A673 (cell line): ENCODE measurements at places on chromosomes 1 and 21. TPM values are rescaled to one million over a fixed set of nuclear protein-coding genes. Genes with fewer than 3 reads are reported as not detected.

DNA sequence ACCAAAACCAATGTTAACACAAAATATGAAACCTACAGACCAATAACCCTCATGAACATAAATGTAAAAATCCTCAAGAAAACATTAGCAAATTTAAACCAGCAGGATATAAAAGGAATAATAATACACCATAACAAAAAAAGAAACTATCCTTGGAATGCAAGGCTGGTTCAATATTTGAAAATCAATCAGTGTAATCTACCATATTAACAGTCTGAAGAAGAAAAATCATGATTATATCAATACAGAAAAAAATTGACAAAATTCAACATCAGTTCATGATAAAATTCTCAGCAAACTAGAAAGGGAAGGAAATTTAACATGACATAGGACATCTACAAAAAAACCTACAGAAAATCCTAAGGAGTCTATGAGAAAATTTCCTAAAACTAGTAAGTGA, 19.8 kb downstream of the PRMT2 start:
- no peak overlapping the region for H3K4me3 ChIP-seq
- no peaks in the 10 kb centered on the region for H3K4me1 ChIP-seq
- H3K27me3 ChIP-seq: no peaks in the 10 kb centered on the region
- H3K36me3 ChIP-seq: peaks cover 47% of the 10 kb centered on the region

DNA sequence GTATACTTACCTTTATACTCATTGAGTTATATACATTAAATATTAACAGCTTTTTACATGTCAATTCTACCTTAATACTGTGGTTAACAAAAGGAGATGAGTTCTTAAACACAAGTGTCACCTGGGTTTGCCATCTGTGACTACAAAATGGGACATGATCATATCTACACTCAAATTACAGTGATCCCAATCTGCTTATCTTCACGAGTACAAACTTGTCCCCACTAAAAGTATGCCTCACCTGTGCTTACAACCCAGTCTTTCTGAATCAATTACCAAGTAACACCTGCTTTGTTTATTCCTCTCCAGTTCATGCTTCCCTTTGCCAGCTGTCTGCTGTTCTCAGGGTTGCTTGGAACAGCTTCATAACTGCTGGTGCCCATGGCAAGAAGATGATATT, 8.8 kb downstream of the CD1E start:
- peaks cover 10% of the 10 kb centered on the region for H3K27me3 ChIP-seq
- DNase-seq: no peak
- H3K4me3 ChIP-seq: no peak overlapping the region
- no peaks in the 10 kb centered on the region for H3K36me3 ChIP-seq
- no peak overlapping the region for H3K27ac ChIP-seq

- H3K4me3 ChIP-seq: no peak overlapping the region
- H3K27ac ChIP-seq: no peak overlapping the region
- H3K4me1 ChIP-seq: no peaks in the 10 kb centered on the region
- no peaks in the 10 kb centered on the region for H3K27me3 ChIP-seq
- no peaks in the 10 kb centered on the region for H3K36me3 ChIP-seq
Measured at GRCh38 chr1:30196457-30196856, 526.9 kb downstream of the MATN1 start.

GRCh38 chr1:89887270-89887669, 66.4 kb downstream of the LRRC8D start:
- no peaks in the 10 kb centered on the region for H3K27me3 ChIP-seq
- no peak for DNase-seq
- H3K27ac ChIP-seq: no peak overlapping the region
- H3K36me3 ChIP-seq: peaks cover 4% of the 10 kb centered on the region
- H3K4me3 ChIP-seq: no peak overlapping the region

- DNase-seq: peak; percentile 36
- no peaks in the 10 kb centered on the region for H3K36me3 ChIP-seq
- no peak overlapping the region for H3K27ac ChIP-seq
- no peaks in the 10 kb centered on the region for H3K4me1 ChIP-seq
Measured at GRCh38 chr1:64392109-64392508, 77.8 kb upstream of the CACHD1 start.

GRCh38 chr1:84103197-84103992, 40.7 kb upstream of the PRKACB start:
- H3K36me3 ChIP-seq: no peaks in the 10 kb centered on the region
- peaks cover 11% of the 10 kb centered on the region for H3K4me1 ChIP-seq
- H3K27ac ChIP-seq: peak overlapping the region; percentile 56
- H3K4me3 ChIP-seq: no peak overlapping the region

- DNase-seq: no peak
- H3K27ac ChIP-seq: peak overlapping the region; percentile 89
- H3K27me3 ChIP-seq: no peaks in the 10 kb centered on the region
- H3K4me3 ChIP-seq: peak overlapping the region; percentile 71
Measured at GRCh38 chr1:162635418-162635817, 3.2 kb downstream of the DDR2 start.

GRCh38 chr1:53869454-53870117, 20.0 kb downstream of the YIPF1 start:
- H3K4me1 ChIP-seq: no peaks in the 10 kb centered on the region
- no peak overlapping the region for H3K27ac ChIP-seq
- no peaks in the 10 kb centered on the region for H3K36me3 ChIP-seq
- no peak for DNase-seq
- H3K27me3 ChIP-seq: no peaks in the 10 kb centered on the region

DNA sequence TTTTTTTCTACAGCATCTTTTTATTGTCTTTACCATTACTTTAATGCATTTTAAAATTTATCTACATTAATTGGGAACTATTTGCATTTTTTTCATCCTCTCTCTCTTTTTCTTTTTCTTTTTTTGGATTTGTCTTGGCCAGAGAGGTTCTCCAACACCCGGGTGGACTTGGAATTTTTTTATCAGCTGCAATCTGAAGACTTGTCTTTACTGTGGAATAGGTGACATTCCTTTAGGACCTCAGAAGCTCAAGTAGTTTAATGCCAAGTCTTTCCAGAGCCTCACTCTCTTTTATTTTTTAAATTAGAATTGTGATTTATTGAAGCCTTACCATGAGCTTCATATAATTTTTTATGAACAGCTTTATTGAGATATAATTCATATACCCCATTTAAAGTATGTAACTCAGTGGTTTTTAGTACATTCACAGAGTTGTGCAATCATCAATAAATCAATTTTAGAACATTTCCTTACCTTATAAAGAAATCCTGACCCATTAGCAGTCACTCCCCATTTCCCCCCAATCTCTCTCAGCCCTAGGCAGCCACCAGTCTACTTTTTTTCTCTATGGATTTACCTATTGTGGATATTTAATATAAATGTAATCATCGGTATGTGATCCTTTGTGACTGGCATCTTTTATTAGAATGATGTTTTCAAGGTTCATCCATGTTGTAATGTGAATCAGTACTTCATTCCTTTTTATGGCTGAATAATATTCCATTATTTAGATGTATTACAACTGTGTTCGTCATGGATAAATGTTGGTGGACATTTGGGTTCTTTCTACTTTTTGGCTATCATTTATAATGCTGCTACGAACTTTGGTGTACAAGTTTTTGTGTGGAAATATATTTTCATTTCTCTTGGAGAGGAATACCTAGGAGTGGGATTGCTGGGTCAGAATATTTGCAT, 6.2 kb downstream of the TUFT1 start:
- H3K4me1 ChIP-seq: peaks cover 12% of the 10 kb centered on the region
- no peak overlapping the region for H3K27ac ChIP-seq
- H3K4me3 ChIP-seq: no peak overlapping the region
- no peaks in the 10 kb centered on the region for H3K36me3 ChIP-seq

Gene CDC42BPA
- 21.0 and 21.7 TPM in 2 replicates for total RNA-seq

Gene PBX1
- total RNA-seq: 51.5 and 63.0 TPM in 2 replicates

Gene LRRN2
- total RNA-seq: not detected in 2 replicates

Gene LCA5L
- 0.69 and 1.3 TPM in 2 replicates for total RNA-seq
